NK-92 treated with Interleukin-12 subunit alpha and Interleukin-12 subunit beta, amount 100 ng/mL, for 24 hours (cell line): ENCODE measurements at places on chromosomes 1 and 21.

DNA sequence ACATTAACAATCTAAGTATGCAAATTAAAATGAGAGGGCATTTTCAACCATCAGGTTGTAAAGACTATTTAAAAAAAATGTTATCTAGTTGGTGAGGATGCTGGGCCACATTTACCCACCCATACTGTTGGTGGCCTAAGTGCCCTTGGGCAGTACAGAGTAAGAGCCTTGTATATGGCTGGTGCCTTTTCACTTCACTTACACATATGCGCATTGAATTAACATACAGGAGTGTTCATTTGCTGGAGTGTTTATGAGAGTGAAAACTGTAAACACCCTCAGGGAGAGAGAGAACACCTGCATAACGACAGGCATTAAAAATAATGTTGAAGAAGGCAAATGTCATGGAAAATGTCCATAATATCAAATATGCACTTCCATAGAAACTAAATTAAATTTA is 427.1 kb downstream of the PCP4 start:
- no peak for DNase-seq

DNA sequence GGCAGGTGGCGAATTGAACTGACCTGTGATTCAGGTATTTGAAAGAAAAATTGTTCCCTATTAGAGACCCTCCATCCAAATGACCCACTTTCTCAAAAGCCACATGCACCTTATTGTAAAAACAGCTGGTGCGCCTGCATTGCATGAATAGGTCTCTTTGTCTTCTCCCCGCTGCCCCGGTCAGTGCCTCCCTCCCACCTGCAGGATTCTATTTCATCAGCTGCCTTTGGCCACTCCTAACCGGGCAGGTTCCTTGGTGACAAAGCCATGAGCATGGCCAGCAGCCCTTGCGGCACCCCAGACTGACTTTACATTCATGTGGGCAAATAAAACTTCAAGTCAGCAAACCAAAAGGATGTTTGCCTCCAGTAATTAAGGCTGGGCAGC is 6.4 kb downstream of the TMPRSS3 start:
- no peak for DNase-seq

- no peak for DNase-seq
Measured at GRCh38 chr21:30434033-30434631, 4.1 kb downstream of the KRTAP13-4 start.

DNA sequence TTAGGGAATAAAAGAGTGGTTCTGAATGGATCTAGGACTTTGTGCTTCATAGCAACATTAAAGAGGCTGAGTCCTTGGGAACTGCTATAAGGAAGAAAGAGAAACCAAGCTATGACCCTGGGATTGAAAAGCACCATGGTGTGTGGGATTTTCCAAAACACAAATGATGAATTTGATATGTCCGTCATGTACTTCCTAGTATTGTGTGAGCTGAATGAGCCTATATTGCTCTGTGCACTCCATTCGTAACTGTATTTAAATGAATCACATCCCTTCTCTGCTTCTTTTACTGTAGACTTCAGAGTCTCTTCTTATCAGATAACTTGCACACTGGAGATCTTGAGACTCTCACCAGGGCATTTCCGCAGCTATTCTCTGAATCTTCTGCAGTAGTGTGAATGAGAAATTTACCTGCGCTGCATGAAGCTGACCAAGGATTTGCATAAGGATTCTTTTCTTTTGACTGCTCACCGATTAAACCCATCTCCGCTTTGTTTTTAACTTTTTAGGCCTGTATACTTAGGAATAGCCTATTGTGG is 23.1 kb upstream of the OR10J4 start:
- no peak for DNase-seq

DNA sequence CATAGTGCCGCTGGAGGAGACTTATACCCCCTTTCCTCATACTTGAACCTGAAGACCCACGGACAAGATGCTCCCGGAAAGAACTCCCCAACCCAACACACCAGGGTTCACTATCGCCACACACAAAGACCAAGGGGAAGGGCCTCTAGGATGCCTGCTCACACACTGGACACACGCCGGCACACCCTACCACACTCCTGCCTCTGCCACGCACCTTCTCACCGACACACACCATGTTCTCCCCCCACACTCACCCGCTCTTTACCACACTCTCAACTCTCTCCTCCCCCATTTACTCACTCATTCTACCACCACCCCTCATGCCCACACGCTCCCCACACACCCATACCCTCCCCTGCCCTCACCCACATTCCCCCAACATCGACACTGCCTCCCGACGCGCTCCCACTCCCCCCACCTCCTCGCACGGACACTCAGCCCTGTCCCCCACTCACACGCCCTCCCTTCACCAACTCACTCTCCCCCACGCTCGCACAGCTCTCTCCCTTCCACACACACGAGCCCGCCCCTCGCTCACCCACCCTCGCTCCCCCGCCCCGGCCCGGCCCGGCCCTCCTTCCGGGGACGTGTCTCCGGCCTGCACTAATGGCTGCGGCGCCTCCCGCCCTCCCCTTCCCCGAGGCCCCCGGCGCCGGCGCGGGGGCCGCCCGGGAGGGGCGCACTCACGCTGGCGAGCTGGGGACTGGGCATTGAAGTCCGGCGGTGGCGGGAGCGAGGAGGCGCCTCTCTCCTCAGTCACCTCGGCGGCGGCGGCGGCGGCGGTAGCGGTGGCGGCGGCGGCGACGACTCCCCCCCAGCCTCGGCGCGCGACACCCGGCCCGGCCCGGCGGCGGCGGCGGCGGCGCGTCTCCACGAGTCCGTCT is 626 bp downstream of the PTP4A2 start:
- peak; percentile 66 for DNase-seq

DNA sequence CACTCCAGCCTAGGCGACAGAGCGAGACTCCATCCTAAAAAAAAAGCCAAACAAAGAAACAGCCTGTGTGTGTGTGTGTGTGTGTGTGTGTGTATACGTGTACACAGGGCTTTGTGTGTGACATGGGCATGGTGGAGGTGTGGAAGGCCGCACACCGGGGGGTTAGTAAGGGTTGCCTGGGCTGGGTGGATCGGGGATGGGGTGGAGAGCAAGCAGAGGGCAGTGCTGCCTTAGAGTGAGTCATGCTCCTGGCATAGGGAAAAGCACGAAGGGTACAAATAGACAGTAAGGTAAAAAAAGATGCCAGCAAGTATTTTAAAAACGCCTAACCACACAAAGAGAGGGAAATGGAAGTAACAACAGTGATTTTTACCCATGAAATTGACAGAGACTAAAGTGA is 6.2 kb downstream of the PRMT2 start:
- no peak for DNase-seq

DNA sequence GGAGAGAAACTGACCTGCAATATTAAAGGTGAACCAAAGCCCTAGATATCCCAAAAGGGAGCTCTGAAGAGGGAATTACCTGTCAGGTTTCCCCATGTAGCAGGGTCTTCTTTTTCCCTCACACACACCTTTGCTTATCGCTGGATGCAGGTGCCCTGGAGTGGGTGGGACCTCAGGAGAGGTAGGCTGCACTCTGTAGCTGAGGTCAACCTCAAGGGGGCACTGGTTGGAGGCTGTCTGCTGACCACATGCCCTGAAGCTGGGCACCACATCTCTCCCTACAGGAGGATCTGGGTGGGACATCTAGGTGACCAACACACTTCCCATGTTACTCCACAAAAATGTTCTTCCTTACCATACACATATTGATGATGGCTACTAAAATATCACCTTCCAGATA is 298.7 kb upstream of the USP25 start:
- DNase-seq, result no peak

DNA sequence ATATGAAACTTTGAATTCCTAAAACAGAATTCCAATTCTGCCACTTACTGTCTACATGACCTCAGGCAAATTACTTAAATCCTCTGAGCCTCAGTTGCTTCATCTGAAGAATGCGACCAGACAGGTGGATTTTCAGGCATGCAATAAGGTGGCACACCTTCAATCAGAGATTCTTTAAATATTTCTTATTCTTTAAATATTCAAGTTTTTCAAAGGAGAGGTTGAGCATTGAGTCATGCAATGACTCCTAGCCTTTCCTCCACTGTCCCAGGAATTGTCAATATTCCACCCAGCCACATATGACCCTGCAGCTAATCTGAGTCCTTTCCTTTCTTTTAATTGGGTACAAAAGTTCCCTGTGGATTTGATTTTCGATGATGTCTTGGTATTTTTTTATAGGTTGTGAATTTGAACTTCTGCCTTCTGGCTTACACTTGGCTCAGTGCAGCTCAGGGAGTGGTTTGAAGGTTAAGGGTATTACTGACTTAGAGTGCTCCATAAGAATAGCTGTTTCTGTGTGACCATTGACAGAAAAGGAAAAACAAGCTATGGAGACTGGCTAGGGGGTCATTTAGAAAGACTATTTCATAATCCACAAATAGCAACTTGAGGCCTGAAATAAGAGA is 52.2 kb upstream of the PRDX6 start:
- no peak for DNase-seq

GRCh38 chr1:177092001-177092400 is 72.5 kb downstream of the ASTN1 start:
- DNase-seq, result no peak

DNA sequence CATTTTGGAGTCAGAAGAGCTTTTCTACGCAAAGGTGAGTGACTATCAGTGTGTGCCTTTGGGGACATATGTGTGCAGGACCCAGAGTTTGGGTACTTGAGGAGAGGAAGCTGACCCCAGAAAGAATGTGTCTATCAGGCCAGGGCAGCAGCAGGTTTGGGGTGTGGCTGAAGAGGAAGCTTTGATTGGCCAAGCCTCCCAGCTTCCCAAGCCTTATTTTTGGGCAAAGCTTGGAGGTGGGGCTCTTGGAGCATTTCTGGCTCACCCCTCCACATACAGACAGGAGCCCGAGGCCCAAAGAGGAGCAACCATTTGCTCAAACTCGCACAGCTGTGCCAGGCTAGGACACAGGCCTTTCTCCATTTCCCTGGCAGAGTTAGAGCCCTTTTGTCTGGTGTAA is 4.7 kb downstream of the GPR3 start:
- no peak for DNase-seq

DNA sequence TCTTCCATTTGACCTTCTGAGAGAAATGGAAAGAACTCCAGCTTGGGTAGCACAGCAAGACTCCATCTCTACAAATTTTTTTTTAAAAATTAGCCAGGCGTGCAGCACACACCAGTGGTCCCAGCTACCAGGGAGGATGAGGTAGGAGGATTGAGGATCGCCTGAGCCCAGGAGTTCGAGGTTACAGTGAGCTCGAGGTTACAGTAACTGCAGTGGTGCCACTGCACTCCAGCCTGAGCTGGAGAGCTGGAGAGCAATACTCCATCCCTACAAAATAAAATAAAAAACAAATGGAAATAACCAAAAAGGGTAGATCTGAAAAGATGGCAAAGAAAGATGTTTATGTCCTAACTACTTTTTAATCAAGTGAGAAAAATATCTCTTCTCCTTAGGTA is 14.5 kb downstream of the POGZ start:
- DNase-seq, result no peak

DNA sequence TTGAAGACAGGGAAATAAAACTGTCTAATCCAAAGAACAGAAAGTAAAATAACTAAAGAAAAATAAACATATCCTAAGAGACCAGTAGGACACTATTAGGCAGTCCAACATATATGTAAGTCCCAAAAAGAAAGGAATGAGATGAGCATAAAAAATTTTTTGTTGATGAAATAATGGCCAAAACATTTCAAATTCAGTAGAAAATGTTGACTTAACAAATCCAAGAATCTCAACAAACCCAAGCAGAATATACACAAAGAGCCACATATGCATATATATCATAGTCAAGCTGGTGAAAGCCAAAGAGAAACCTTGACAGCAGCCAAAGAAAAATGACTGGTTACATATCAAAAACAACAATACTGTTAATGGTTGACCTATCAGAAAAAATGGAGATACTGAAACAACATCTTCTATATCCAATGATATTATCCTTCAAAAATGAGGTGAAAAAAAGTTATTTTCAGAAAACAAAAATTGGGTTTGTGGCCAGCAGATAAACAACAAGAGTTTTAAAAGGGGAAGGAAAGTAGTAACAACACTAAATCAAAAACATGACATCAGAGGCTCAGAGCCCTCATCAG is 26.4 kb downstream of the ZNF644 start:
- no peak for DNase-seq

- no peak for DNase-seq
Measured at GRCh38 chr21:33055991-33056390, 13.9 kb upstream of the OLIG1 start.

DNA sequence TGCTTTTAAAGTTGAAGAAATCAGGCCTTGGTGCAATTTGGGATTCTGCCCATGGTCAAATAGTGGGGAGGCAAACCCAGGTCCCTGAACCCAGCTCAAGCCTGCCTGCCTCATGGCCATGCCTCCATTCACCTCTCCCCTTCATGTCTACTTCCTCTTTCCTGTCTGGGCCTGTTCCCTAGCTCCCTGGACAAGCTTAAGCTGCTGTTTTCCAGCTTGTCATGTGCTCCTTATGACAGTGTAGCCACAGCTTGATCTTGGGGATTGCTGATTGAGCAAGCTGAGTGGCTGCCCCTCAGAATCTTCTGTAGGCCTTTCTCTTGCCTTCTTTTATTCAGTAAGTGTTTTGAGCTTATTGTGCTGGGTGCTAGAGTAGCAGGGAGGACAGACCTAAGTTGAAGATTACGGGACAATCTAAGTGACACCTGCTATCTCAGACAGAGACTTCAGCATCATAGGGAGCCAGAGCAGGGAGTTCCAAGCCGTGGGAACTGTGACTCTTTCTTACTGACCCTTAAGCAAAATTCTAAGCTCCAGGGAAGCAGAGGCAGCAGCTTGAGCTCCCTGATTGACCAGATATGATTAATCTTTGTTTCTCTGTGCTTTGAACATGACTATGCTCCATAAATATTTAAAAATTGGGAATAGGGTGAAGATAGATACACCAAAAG is 520 bp upstream of the MR1 start:
- no peak for DNase-seq

- no peak for DNase-seq
Measured at GRCh38 chr1:230083746-230084407, 16.8 kb downstream of the GALNT2 start.

DNA sequence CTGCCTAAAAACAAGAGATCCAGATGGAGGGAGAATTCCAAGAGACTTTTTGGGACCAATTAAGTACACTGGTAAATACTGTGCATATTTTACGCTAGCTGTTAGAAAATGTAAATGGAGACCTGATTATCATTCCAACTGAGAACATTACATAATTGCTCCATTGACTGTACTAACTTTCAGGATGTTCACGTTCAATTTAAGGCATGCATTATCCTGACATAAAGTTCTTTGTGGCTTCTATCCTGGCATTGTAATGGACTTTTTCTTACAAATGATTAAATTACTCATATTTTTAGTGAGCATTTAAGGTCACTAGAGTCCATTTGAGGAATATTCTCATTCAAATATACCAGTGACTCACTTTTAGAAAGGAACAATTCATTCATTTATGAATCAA is 883.3 kb upstream of the TMPRSS15 start:
- DNase-seq, result no peak

GRCh38 chr1:227521782-227522181 is 41.6 kb upstream of the ZNF678 start:
- DNase-seq, result no peak

DNA sequence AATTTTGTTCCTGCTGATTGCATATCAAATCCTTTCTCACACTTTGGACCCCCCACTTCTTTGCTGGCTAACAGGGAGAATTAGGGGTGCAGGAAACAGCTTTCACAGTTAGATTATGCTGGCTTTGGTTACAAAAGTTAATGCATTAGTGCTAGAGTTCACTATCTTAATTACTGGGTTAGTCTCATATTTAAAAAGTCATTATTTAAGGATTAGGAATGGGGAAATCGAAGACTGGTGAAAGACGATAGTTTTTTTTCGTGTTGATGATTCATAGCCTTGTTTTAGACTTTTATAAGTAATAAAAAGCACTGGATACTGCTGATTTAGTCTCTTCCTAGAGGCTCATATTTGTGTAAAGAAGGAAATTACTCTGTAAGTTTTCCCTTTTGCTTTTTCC is 11.6 kb downstream of the ST6GALNAC3 start:
- DNase-seq, result no peak

- DNase-seq, result no peak
Measured at GRCh38 chr1:83012950-83013349, 986.0 kb downstream of the TTLL7 start.
